ENCODE measurements at places on chromosomes 16 and 17.

GRCh38 chr16:85663891-85664321 lies 24.8 kb downstream of the GINS2 start:
- DNase-seq, result no peak

DNA sequence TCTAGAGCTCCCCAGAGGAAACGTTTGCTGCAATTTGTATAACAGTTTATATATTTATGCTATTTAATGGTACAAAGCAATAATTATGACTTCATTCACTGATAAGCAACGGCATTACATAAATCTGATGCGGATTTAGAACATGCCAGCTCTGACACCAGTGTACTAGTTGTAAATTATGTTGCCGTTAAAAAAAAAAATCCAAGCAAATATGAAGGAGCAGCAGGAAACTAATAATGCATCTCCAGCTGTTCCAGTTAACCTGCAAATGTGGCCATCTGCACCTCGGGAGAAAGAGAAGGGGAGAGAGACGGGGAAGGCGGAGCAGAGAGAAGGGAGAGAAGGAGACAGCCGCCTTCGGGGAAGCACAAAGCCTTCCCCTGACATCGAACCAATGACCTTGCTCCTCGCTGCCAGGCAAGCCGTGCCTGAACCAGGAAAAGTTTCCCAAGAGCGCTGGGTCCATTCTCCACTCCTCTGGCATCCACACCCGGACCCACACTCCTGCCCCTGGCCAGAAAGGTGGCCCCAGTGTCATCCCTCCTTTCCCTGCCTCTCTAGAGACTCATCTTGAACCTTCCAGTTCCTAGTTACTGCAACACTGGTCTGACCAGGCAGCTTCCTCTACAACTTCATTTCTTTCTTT lies 174.8 kb downstream of the C16orf78 start:
- DNase-seq, result no peak

DNA sequence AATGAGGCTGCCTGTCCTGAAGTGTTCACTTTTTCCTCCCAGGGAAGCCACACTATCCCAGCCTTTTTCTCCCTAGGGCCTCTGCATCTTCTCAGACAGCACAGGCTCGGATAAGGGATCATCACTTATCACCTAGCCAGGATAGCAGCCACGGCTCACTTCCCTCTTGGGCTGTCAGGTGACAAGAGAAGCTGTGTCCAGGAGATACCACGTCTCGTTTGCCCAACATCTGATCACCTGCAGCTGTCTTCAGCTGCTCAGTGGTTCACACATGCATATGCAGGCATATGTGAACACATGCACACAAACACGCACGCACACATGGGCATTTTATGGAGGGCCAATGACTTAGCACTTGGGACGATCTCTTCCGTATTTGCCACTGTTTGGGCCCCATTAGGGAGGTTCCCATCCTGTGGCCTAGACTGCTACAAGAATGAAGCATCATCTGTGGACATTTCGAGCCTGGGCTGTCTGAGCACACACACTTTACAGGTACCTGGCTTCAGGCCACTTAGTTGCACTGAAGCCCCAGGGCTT lies 32.4 kb upstream of the ADORA2B start:
- no peak for DNase-seq

DNA sequence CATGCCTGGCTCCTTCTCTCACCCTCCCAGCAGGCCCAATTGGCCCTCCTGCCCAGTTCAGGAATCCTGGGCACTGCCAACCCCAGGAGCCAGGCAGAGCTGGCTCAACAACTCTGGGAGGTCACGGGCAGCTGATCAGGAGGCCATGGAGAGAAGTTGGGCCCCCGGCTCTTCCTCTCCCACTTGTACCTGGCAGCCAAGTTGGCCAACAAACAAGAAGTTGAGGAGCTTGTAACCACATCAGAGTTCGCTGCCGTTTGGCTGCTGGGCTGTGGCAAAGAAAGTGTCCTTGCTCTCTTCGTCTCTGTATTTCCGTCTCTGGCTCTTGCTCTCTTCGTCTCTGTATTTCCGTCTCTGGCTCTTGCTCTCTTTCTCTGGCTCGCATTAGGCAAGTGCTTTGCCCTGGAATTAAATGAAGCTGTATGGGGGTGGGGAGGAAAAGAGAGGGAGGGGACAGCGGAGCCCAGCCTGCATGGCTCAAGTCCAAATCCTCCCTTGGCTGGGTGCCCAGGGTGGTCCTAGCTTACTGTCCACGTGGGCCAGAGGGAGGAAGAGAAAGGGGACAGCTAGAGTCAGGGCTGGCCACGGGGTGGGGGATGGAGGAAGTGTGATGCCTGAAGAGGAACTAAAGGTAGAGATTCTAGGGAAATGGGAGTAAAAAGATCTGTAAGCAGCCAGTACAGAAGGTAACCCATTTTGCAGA lies 7.8 kb upstream of the TMEM132E start:
- DNase-seq, result no peak

DNA sequence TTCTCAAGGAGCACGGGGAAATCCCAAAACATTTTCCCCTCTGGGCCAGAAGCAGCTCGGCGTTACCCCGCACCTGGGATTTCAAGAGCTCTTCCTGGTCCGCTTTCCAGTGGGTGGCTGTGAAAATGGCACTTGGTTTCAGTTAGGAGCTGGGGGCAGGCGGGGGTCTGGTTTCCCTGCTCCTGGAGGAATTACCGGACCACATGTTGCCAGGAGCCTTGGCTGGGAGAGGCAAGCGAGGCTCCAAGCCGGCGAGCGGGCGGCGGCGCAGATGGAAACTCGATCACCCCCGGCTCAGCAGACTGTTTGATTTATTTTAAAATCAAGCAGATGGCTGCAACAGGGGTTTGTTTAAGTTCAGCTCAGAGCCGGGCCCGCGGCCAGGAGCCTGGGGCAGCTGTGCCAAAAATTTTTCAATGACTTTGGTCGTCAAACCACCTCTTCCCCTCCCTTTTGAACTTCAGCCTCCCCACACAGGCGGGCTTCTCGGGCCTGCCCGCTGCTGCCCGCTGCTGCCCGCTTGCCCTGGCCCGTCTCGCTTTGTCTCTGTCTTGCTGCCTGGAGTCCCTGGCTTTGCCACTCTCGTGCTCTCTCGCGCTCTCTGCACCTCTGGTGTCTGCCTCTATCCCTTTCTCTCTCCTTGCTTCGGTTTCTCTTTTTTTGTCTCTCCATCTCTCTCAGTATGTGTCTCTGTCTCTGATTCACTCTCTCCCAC lies 108.0 kb upstream of the CIBAR2 start:
- peak; percentile 76 for DNase-seq

GRCh38 chr17:75147878-75148546 lies 6.3 kb downstream of the JPT1 start:
- DNase-seq, result no peak

DNA sequence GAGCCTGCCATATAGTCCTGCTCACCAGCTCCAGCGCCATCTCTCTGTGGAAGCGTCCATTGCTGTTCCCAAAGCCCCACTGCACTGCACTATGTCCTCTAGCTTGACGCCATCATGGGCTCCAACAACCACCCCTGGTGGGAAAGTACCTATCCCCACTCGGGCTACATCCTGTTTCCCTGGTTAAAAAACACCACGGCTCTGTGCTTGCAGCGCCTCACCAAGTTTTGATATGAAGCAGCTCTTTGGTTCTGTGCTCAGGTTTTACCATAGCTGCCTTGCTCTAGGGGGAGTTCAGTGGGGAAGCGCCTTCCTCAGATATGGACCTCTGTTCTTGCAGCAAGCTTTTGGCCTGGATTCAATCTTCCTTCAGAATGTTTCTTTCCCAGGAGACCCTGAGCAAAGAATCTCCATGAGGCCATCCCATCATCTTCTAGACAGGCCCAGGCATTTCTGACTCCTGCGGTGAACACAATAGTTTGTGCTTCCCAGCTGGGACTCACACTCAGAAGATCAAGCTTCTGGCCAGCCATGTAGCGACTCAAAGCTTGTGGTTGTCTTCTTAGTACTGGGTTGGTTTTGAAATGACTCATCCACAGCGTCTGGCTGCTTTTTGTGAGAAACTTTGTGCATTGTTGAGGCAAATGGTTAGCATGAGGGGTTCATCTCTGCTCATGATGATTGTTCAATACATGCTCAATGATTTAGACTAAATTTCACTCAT lies 39.5 kb downstream of the DYNLRB2 start:
- DNase-seq, result no peak

DNA sequence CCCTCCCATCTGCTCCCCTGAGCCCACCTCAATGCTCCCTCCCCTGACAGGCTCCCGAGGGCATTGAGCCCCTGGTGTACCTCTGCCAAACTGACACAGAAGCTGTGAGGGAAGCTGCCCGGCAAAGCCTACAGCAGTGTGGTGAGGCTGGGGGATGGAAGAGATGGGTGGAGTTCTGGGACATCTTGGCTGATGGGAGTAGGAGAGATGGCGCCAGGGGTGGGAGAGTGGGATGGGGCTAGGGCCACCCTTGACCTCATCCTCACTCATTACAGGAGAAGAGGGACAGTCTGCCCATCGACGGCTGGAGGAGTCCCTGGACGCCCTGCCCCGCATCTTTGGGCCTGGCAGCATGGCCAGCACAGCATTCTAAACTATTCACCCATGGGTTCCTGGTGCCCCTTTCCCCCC lies 16.2 kb upstream of the CTCF start:
- DNase-seq, result no peak

GRCh38 chr16:69438465-69438864 lies 14.0 kb downstream of the CYB5B start:
- no peak for DNase-seq

- DNase-seq, result no peak
These were observed 21.6 kb downstream of the MAP2K6 start for GRCh38 chr17:69435971-69436696.

- no peak for DNase-seq
These were observed 13.9 kb upstream of the CES1 start for GRCh38 chr16:55846598-55847346.

DNA sequence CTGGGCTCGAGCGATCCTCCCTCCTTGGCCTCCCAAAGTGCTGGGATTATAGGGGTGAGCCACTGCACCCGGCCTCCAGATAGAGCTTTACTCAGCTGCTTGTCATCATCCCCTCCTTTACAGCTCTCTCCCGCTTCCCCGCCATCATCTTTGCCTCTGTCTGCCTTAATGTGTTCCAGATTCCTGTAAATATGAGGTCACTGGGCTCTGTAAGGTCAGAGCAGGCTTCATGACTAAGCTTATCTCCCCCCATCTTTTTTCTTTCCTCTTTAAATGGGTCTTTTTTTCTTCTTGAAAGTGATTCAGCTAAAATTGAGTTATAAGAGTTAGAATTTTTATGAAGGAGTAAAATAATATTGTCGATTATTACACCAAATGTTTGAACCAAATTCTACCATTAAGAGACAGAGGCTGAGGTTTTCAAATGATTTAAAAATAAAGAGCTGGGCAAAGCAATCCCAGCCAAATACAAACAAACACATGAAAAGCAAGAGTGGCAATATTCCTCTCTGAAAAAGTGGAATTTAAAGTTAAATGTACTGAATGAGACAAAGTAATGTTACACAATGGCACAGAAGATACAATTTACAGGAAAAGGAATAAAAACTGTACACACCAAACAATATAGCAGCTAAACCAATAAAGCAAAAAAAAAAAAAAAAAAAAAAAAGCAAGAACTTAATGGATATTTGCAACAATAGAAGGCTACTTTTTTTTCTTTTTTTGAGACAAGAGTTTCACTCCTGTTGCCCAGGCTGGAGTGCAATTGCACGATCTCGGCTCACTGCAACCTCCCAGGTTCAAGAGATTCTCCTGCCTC lies 62.1 kb downstream of the CRISPLD2 start:
- no peak for DNase-seq

- peak; percentile 10 for DNase-seq
These were observed 82.0 kb upstream of the ALOX12 start for GRCh38 chr17:6913608-6914443.

DNA sequence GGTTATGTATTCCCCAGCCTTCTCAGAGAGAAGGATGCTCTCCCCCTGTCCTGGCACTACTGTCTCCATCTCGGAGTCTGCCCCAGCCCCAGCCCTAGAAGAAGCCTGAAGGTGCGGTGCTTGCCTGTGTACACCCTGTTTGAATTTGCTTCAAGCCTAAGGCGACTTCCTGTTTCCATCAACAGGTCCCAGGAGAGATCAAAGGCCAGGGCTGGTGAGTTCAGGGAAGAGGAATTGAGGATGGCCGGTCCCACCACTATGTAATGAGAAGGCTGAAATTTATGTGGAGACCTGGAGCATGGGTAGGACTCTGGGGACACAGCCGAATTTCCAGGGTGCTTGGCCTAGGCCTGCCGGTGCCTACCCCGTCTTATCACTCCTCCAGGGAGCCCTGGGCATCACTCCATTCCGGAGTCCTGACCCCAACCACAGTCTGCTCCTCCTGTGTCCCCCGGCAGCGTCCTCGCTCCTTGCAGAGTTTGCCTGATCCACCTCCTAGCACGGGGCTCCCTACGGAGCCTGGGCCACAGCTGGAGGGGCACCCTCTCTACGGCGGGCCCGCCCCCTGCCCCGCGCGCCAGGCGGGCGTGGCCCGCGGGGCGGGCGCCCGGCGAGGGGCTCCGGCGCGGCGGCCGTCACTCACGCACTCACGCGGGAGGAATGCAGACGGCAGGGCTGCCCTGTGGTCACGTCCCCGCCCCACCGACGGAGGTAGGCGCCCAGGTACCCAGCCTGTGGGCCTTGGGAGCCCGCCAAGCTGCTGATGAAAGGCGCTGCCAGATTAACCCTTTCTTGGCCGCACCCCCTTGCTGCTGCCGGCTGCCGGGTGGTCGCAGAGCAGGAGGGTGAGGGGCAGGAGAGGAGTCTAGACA lies 53.8 kb upstream of the TAC4 start:
- DNase-seq, result peak; percentile 30

GRCh38 chr16:15714393-15715172 lies 64.5 kb downstream of the NDE1 start:
- no peak for DNase-seq

GRCh38 chr17:5644065-5644464 lies 59.8 kb upstream of the NLRP1 start:
- DNase-seq, result no peak

- DNase-seq, result peak; percentile 18
These were observed 5.4 kb upstream of the EFCAB13 start for GRCh38 chr17:47318197-47318918.

- DNase-seq, result no peak
These were observed 10.8 kb upstream of the ADGRG1 start for GRCh38 chr16:57617604-57618111.

- no peak for DNase-seq
These were observed at the start of gene ZPBP2 for GRCh38 chr17:39867880-39868553. TSS of gene ZPBP2 (plus strand) at chr17:39868202. CDS start at chr17:39868355, 153 bp downstream.

GRCh38 chr17:12512694-12513355 lies 152.9 kb upstream of the MYOCD start:
- no peak for DNase-seq

DNA sequence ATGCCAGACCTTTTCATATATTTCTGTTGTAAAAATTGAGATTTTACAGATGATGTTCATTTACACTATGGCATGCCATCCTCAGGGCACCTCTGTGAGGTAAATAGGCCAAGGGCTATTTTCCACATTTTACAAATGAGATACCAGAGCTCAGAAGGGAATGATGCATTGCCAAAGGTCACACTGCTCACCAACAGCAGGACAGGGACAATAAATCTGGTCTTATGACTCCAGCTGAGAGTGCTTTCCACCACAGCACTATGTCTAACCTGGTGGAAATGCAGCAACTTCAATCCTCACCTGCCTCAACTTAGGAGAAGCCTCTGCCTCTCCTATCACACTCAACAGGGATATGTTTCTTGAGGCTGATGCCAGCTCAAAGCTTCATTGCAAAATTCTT lies 40.6 kb downstream of the GRIN2A start:
- DNase-seq, result no peak
